Thoracic aorta (tissue), 2 donors: ENCODE measurements at places on chromosomes 2 and 18.

- DNase-seq: no peak
- no peaks in the 10 kb centered on the region for H3K27me3 ChIP-seq
- H3K4me3 ChIP-seq: no peak overlapping the region
- H3K27ac ChIP-seq: no peak overlapping the region
Measured at GRCh38 chr2:99861376-99861760, 281.0 kb downstream of the AFF3 start.

- no peaks in the 10 kb centered on the region for H3K4me1 ChIP-seq
- no peaks in the 10 kb centered on the region for H3K27me3 ChIP-seq
- no peaks in the 10 kb centered on the region for H3K36me3 ChIP-seq
- H3K4me3 ChIP-seq: no peak overlapping the region
- no peak for DNase-seq
- H3K27ac ChIP-seq: no peak overlapping the region
Measured at GRCh38 chr2:195603998-195604397, 53.0 kb upstream of the SLC39A10 start.

DNA sequence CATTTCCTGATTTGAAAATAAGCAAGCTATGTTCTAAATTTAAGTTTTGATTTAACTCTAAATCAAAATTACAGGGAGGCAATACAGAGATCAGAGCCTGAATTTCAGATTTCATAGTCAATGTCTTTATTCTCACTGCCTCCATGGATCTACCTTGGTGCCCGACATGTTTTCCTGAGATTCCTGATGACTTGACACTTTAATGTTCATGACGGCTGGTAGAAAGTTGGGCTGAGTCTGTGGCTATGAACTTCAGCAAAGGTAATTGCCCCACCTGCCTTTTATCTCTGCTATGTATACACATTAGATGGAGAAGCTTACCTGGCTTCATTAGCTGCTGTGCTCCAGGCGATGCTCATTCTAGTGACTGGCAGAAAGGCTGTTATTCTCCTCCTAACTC, 1390.5 kb upstream of the CELF4 start:
- no peak overlapping the region for H3K27ac ChIP-seq
- no peaks in the 10 kb centered on the region for H3K27me3 ChIP-seq
- H3K4me1 ChIP-seq: no peaks in the 10 kb centered on the region
- no peak for DNase-seq

GRCh38 chr2:214328941-214329340, 81.9 kb upstream of the VWC2L start:
- H3K27me3 ChIP-seq: no peaks in the 10 kb centered on the region
- H3K4me3 ChIP-seq: no peak overlapping the region
- DNase-seq: no peak
- no peak overlapping the region for H3K27ac ChIP-seq
- no peaks in the 10 kb centered on the region for H3K36me3 ChIP-seq

- DNase-seq: no peak
- H3K27me3 ChIP-seq: no peaks in the 10 kb centered on the region
- no peak overlapping the region for H3K27ac ChIP-seq
- H3K4me1 ChIP-seq: no peaks in the 10 kb centered on the region
Measured at GRCh38 chr18:10188971-10189810, 265.2 kb upstream of the APCDD1 start.

DNA sequence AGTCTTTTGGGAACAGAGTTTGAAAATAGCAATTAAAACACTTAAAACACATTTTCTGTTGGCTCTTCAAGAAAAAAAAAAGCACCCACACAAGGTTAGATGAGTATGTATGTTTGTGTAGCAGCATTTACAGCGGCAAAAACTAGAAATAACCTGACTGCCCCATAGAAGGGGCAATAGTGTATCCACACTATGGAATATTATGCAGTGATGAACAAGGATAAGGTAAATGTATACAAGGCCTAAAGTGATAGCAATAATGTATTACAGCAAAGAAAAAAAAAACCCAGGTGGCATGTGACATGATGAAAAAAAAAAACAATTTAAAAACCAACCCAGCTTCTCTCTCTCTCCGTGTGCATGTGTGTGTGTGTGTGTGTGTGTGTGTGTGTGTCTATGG, 34.8 kb downstream of the POLR1A start:
- peaks cover 34% of the 10 kb centered on the region for H3K4me1 ChIP-seq
- H3K27me3 ChIP-seq: no peaks in the 10 kb centered on the region
- no peak overlapping the region for H3K27ac ChIP-seq
- DNase-seq: no peak

- no peaks in the 10 kb centered on the region for H3K4me1 ChIP-seq
- no peak for DNase-seq
- no peak overlapping the region for H3K27ac ChIP-seq
- H3K36me3 ChIP-seq: no peaks in the 10 kb centered on the region
Measured at GRCh38 chr2:192000196-192000980, 153.5 kb upstream of the CAVIN2 start.

DNA sequence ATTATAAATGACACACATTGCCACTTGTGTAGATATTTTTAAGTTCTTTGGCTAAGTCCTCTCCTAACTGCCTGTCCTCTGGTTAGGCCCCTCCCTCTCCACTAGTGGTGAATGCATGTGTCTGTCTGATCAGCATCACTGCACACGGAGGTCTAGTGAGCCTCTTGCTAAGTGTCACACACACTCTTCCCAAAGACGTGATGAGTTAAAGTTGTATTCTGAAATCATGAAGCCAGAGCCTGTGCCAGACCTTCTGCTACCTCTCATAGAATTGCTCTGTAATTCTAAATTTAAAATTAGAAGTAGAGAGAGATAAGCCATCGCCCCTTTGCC, 41.3 kb downstream of the RALB start:
- H3K36me3 ChIP-seq: peaks cover 20% of the 10 kb centered on the region
- H3K27ac ChIP-seq: no peak overlapping the region
- H3K4me3 ChIP-seq: no peak overlapping the region
- no peaks in the 10 kb centered on the region for H3K27me3 ChIP-seq

DNA sequence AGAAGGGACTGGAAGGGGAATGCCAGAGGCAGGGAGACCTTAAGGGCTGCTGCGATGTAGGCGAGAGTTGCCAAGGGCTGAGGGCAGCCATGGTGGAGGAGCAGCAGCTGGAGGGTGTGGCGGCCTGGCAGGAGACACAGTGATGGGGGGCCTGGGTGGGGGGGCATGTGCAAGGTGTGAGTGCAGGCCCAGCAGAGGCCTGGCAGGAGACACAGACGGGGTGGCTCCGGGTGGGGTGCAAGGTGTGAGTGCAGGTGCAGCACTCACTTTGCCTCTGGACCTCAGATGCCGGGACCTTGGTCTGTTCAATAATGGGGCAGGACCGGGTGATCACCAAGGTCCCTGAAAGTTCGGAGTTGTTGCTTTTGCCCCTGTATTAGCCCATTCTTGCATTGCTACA, 76.2 kb upstream of the ODC1 start:
- H3K36me3 ChIP-seq: no peaks in the 10 kb centered on the region
- H3K4me1 ChIP-seq: no peaks in the 10 kb centered on the region
- no peaks in the 10 kb centered on the region for H3K27me3 ChIP-seq
- no peak overlapping the region for H3K4me3 ChIP-seq
- DNase-seq: no peak

- no peaks in the 10 kb centered on the region for H3K27me3 ChIP-seq
- no peak overlapping the region for H3K4me3 ChIP-seq
- H3K4me1 ChIP-seq: no peaks in the 10 kb centered on the region
- H3K36me3 ChIP-seq: no peaks in the 10 kb centered on the region
- no peak for DNase-seq
- no peak overlapping the region for H3K27ac ChIP-seq
Measured at GRCh38 chr2:78718473-78718872, 307.0 kb upstream of the REG3G start.

DNA sequence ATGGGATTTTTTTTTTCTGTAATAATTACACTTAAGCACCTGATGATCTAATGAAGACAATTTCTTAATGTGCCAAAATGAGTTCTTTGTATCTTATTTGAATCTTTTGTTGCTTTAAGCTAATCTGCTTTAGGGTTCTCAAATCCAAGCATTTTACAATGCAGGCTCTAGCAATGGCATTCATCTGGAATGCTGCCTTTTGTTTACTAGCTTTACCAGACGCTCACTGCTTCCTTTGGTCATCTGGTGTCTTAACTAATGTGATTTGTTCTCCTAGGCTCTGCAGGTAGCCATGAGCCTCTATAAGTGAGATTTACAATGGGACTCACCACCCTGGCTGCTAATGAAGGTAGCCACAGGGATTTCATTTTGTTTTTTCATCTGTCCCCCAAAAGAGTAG, 100.3 kb downstream of the GREB1L start:
- H3K27me3 ChIP-seq: no peaks in the 10 kb centered on the region
- H3K36me3 ChIP-seq: no peaks in the 10 kb centered on the region
- no peak for DNase-seq
- H3K4me3 ChIP-seq: no peak overlapping the region
- H3K27ac ChIP-seq: no peak overlapping the region
- no peaks in the 10 kb centered on the region for H3K4me1 ChIP-seq

GRCh38 chr2:27179344-27180000, 30.7 kb downstream of the TCF23 start:
- H3K4me1 ChIP-seq: peaks cover 3% of the 10 kb centered on the region
- no peaks in the 10 kb centered on the region for H3K36me3 ChIP-seq
- no peak overlapping the region for H3K27ac ChIP-seq
- no peaks in the 10 kb centered on the region for H3K27me3 ChIP-seq
- no peak overlapping the region for H3K4me3 ChIP-seq

GRCh38 chr2:31372097-31372496, 42.4 kb downstream of the XDH start:
- H3K27ac ChIP-seq: no peak overlapping the region
- no peaks in the 10 kb centered on the region for H3K36me3 ChIP-seq
- no peak overlapping the region for H3K4me3 ChIP-seq
- no peak for DNase-seq

- no peaks in the 10 kb centered on the region for H3K27me3 ChIP-seq
- H3K4me1 ChIP-seq: no peaks in the 10 kb centered on the region
- H3K36me3 ChIP-seq: peaks cover 3% of the 10 kb centered on the region
- no peak overlapping the region for H3K4me3 ChIP-seq
- no peak overlapping the region for H3K27ac ChIP-seq
- no peak for DNase-seq
Measured at GRCh38 chr2:63124850-63125249, 74.2 kb downstream of the OTX1 start.

- H3K27me3 ChIP-seq: no peaks in the 10 kb centered on the region
- peak overlapping the region; percentile 84 for H3K4me3 ChIP-seq
- peak overlapping the region; percentile 65 for H3K27ac ChIP-seq
- DNase-seq: no peak
- no peaks in the 10 kb centered on the region for H3K36me3 ChIP-seq
Measured at GRCh38 chr2:190887089-190887488, 6.5 kb downstream of the GLS start.

DNA sequence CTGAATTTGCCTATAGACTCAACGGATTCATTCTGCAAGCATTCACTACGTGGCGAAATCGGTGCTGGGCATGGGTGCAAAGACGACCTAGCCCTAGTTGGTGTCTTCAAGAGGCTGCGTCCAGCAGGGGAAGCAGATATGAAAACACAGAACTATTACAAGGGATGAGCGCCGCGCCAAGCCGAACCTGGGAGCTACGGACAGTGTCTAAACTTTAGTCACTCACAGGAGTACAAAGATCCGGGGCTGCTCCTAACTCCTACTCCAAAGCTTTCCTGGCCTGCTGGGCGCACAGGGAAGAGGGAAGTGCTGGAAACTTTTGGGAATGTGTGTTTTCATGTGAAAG, 732 bp upstream of the ANXA4 start:
- DNase-seq: peak; percentile 19
- no peaks in the 10 kb centered on the region for H3K36me3 ChIP-seq
- peak overlapping the region; percentile 83 for H3K4me3 ChIP-seq
- no peaks in the 10 kb centered on the region for H3K27me3 ChIP-seq

DNA sequence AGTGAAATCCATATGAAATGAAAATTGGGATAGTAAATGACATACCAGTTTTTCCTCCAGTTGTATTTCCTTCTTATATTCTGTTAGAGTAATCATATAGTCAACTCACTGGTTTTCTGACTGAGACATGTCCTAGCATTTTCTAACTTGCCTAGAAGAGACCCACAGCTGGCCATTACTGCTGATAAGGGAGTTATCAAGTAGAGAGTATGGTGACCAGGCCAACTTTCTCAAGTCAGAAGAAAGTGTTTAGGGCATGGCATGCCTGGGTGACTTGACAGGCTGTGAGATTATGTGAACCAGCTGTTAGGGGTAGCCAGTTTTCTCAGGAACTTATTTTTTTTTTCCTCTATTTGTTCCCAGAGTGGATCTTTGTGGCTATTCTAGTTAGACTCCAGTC, 81.2 kb downstream of the GPD2 start:
- peaks cover 14% of the 10 kb centered on the region for H3K36me3 ChIP-seq
- no peak overlapping the region for H3K27ac ChIP-seq
- H3K4me1 ChIP-seq: no peaks in the 10 kb centered on the region

GRCh38 chr2:102585847-102586404, 33.4 kb upstream of the SLC9A2 start:
- no peaks in the 10 kb centered on the region for H3K27me3 ChIP-seq
- no peaks in the 10 kb centered on the region for H3K36me3 ChIP-seq
- H3K4me1 ChIP-seq: peaks cover 20% of the 10 kb centered on the region
- DNase-seq: no peak
- peak overlapping the region; percentile 48 for H3K4me3 ChIP-seq

GRCh38 chr18:73235921-73236320, 368.1 kb upstream of the NETO1 start:
- no peaks in the 10 kb centered on the region for H3K4me1 ChIP-seq
- no peak for DNase-seq
- H3K4me3 ChIP-seq: no peak overlapping the region
- H3K27me3 ChIP-seq: no peaks in the 10 kb centered on the region
- no peaks in the 10 kb centered on the region for H3K36me3 ChIP-seq

GRCh38 chr2:104752504-104752903, 101.4 kb upstream of the POU3F3 start:
- H3K4me1 ChIP-seq: no peaks in the 10 kb centered on the region
- H3K4me3 ChIP-seq: no peak overlapping the region
- DNase-seq: no peak
- no peaks in the 10 kb centered on the region for H3K27me3 ChIP-seq
- no peaks in the 10 kb centered on the region for H3K36me3 ChIP-seq

GRCh38 chr18:31042084-31042405, 497 bp downstream of the DSC3 start:
- H3K36me3 ChIP-seq: no peaks in the 10 kb centered on the region
- H3K4me1 ChIP-seq: no peaks in the 10 kb centered on the region
- no peaks in the 10 kb centered on the region for H3K27me3 ChIP-seq
- H3K27ac ChIP-seq: no peak overlapping the region
